ENCODE measurements at places on chromosomes 13 and 19. TPM values are rescaled to one million over a fixed set of nuclear protein-coding genes. Genes with fewer than 3 reads are reported as not detected.
A peak's percentile ranks its signal among the peaks of the same experiment; 100 is the strongest.

- DNase-seq = no peak
Measured at GRCh38 chr19:51031220-51031879, 3.5 kb downstream of the KLK12 start.

- DNase-seq = no peak
Measured at GRCh38 chr19:3114018-3114726, 20.0 kb downstream of the GNA11 start.

DNA sequence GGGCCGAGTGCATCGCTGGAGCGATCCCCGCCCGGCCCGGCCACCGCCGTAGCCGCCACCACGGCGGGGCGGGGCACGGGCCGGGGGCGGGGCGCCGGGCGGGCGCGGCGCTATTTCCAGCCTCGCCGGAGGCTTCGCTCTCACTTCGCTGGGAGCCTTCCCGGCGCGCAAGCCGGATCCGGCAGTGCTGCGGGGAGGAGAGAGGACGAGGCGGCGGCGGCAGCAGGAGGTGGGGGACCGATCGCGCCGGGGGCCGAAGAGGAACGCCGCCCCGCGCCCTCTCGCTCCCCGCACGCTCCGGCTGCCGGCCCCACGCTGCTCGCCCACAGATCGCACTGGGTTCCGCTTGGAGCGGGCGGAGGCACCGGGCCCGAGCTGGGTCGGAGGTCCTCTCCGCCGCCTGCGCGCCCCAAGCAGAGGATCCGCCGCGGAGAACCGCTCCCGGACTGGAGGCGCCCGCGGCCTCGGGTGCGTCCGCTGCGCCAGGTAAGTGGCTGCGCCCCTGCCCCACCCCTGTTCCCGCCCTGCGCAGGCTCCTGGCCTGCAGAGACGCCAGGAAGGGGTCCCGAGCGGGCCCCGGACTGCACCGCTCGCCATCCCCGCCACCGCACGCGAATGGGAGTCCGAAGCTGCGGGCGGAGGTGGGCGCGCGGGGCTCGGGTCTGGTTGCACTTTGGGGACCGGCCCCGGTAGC is at the start of gene CHST8:
TSS of gene CHST8 (plus strand) at position 143 of the 694 bp plus-strand sequence. CDS start 67,309 bp downstream, outside the sequence.
- peak; percentile 3 for DNase-seq

DNA sequence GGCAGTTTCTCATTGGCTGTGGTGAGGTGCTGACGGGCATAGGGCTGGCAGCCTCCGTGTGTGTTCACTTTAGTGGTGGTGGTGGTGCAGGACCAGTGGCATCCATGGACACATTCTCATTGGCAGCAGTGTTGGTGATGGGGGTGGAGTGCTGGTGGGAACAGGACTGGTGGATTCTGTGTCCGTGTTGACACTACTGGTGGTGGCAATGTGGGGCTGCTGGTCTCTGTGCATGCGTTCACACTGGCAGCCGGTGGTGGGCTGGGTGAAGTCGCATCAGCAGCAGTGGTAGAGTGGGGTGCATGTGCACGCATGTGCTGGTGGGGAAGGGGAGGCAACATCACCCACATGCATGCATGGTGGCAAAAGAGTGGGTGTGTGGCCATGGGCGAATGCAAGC is 1471.4 kb upstream of the PCDH20 start:
- DNase-seq = no peak

DNA sequence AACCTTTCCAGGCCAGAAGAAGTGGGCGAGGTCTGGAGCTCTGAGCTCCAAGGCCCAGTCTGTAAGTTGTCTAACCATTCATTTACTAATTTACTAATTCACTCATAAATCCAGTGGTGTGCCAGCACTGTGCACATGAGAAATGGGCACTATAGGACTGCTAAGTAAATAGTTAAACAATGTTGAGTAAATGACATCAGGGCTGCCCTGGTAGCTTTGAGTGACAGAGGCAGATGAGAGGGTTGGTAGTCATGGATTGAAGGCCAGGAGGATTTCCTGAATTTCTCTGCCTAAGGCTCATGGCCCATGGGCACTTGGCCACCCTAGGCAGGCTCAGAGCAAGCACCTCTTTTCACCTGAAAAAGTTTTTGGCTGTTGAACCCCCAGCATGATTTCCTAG is 216.9 kb upstream of the RXFP2 start:
- no peak for DNase-seq

DNA sequence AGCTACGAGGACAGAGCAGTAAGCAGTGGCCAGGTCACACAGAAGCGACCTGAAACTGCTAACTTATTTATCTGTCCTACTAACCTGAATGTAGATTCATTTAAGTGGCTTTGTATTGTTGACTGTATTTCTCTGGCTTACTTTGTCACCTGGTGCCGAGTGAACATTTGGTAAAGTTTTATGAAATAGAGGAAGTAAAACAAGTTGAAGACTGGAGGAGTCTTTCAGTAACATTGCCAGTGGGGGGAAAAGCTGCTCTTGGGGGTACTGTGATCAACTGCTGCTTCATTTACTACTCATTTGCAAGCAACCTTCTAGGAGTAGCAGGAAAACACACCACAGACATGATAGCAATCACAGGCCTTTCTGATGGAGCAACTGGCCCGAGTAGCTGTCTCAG is 615.0 kb downstream of the FGF9 start:
- DNase-seq = no peak

GRCh38 chr19:54188215-54188871 is 1.0 kb downstream of the MBOAT7 start:
- DNase-seq = peak; percentile 42

- no peak for DNase-seq
Measured at GRCh38 chr13:49533591-49534269, 38.0 kb downstream of the PHF11 start.

GRCh38 chr13:43139211-43139610 is 115.8 kb downstream of the DNAJC15 start:
- no peak for DNase-seq

DNA sequence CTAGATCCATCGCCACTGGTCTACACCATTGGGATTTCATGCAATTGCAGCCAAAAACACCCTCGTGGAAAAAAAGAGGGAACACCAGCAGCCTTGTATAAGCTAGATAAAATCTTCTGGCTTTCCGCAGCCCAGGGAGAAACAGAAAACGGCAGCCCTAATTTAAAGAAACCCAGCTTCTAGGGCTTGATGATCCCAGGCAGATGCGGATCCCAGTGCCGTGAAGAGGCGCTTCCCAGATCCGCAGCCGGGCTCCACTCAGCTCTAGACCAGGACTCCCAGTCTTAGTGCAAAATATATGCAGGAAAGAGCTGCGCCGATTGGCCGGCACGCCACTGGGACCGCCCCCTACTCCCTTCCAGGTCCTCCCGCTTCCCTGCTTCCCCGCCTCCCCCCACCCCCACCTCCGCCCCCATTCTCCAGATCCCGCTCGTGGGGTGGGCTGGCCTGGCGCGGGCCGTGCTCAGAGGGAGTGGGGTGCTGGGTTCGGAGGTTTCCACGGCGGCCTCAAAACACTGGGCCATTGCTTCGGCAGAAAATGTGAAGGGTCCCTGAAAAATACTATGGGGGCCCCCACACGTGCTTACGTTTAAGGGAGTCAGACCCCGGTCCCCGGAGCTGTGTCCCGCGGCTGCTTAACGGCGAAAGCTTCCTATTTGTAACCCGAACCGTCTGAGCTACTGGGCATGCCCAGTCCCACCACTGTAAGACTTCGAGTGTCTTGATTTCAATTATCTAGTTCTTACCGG is 63.1 kb downstream of the SERP2 start:
- peak; percentile 37 for DNase-seq

DNA sequence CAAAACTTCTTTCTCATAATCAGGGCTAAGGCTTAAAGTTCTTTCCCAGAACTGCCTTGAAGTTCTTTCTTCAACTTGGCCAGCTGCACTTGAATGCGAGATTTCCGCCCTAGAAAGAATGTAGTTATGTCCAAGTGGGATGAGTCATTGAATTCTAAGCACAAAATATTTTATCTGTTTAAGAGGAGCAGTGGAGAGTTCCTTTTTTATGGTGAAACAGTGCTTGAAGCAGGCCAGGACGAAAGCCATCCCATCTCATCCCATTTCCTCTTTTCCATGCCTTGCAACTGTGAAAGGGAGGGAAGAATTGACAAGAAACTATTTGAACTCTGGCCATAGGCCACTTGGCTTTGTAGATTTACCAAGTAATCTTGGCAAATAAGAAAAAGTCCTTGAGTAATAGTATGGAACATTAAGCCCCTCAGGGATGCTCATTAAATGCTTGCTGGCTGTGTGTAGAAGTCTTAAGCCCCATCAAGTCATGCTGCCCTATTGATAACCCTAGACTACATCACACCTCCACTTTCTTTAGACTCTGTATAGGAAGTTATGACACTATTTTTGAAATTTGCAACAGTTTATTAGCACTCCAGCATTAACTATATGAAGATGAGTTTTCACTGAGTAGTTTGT is 174.5 kb downstream of the KCTD12 start:
- DNase-seq = no peak

ANKLE1 gene
- total RNA-seq = 22.9 TPM

DAND5 gene
- total RNA-seq = not detected

PTH2 gene
- not detected for total RNA-seq

GPR18 gene
- total RNA-seq = 17.6 TPM

SUCLA2 gene
- total RNA-seq = 51.7 TPM

Data from activated naive CD8-positive, alpha-beta T cell treated with anti-CD3 and anti-CD28 coated beads for 36 hours (primary cell).